ENCODE measurements at places on chromosomes 12 and 14. TPM values are rescaled to one million over a fixed set of nuclear protein-coding genes. Genes with fewer than 3 reads are reported as not detected.

The P3H3 gene
- 5.2 TPM for total RNA-seq

DNA sequence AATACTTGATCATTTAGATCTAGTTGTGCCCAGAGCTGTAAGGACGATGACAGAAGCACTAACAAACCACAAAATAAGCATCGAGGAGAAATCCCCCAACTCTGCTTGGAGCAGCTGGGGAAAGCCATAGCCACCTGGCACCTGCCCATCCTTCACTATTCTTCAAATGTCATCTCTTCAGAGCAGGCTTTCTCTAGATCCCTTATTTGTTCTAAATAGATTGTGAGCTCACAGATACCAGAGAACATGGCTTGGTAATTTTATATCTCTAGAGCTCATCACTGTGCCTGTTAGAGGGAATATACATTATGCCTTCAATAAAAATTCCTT is 50.9 kb downstream of the GRIP1 start:
- DNase-seq = no peak

GRCh38 chr12:118035190-118036041 is 18.9 kb downstream of the RFC5 start:
- no peak for DNase-seq

DNA sequence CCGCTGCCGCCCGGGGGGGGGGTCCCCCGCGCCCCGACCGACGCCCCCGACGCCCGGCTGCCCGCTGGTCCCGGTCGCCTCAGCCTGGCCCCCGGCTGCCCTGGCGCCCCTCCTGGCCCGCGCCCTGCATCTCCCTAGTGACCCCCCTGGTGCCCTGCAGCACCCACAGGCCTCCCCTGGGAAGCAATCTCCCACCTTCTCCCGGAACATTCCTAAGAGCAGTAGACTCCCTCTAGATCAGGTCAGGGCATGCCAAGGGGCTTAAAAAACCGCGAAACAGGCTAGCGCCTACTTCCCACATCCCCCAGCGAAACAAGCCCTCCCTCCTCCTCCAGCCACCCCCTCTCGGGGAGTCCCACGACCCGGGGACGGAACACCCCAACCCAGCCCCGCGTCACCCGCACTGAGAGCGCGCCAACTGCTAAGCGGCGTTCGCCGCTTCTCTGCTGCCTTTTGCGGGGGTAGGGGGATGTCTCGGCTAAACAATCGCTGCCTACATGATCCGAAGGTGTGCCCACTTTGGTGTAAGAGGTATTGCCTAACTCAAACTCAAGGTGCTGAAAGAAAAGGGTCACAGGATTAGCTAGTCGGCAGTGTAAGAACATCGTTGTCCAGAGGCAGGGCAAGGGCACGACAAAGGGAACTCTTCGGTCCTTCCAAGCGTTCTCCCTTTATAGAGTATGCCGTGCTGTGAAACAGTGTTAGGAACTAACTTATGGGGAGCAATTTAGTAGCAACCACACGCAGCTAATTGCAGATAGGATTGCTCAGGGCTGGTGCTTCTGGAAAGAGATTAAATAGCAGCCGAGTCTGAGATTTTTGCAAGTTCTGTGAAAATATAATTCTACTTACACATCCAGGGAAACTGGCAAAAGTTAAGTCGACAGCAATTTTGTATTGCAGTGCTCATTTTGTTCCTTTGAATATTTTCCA is 619 bp upstream of the NTN4 start:
- DNase-seq = peak; percentile 61

GRCh38 chr12:53676656-53677015 is 753 bp upstream of the ATP5MC2 start:
- DNase-seq = peak; percentile 63

DNA sequence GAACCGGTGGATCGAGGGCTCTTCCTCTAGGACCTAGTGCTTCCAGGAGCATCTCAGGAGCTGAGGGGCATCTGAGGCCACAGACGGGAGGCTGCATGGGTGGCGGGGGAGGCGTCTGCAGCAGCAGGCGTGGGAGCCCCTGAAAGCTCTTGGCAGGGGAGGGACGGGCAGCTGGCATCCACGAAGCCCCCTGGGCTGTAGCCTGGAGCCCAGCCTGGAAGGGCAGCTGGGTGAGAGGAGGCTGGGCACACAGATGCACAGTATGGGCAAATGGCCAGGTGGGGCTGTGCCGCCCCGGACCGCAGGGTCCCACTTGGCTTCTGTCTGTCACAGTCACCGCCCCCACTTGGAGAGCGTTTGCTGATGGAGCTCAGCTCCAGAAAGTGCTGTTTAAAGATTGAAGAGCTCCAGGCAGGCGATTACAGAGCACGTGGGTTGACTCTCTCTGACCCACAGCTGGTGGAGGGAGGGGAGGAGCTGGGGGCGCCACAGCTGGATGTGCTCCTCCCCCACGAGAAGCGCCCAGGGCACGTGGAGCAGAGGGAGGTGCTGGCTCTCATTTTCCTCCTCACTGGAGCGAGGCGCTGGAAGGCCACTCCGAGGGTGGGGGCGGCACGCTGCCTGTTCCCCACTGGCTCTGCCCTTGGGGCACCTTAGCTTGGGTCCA is 155.0 kb upstream of the C14orf180 start:
- no peak for DNase-seq

DNA sequence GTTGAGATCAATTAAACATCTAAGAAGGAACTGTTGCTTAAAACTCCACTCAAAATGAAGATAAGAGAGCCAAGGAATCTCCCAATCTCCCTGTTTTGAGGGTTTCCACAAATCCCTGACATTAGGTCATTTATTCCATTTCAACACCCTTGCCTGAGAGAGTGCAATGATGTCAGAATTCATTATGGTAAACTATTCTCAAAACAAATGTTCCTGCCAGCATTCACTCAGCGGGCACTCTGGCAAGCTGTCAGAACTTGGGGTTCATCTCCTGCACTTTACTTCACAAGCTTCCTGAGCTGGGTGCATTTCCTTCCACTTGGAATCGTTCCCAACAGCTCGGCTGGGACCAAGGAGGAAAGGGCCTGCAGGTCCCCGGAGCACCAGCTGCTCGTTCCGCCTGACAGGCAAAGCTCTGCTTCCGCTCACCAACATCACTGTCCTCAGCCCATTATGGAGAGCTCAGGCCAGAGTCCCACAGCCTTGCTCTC is 117.8 kb downstream of the TTC7B start:
- no peak for DNase-seq

DNA sequence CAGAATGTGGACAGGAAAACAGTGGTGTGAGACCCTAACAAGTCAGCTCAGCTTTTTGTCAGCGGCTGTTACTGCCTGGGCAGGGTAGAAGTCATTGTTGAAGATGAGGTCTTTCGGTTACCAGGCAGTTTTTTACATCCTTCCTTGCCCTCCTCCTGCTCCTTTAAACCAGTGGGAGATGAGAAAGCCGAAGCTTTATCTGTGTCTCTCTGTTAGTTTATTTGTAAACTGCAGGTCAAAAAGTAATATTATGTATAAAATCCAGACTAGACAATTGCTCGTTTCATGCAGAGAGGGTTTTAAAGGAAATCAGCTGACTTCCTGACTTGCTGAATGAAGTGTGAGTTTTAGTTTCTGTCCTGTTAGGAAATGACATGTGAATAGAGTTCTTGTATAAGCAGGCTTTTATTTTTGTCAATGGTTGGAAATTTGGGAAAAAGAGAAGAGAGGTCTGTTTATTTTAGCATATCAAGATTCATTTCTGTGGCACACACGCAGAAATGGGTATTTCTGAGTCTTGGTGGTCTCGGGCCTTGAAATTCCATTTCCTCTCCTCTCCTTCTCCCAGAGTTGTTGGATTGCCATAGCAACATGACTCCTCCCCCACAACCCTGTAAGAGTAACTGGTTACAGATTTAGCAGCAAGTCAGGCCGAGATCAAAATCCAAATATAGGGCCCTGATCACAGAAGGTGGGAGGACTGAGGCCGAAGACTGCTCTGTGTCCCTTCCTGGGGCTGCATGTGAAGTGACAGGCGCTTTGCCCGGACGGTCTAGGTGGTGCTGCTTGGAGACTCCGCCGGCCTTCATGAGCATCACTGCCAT is 60.8 kb downstream of the SAMD4A start:
- DNase-seq = peak; percentile 45

GRCh38 chr12:132554845-132555630 is 55.3 kb downstream of the LRCOL1 start:
- DNase-seq = no peak

DNA sequence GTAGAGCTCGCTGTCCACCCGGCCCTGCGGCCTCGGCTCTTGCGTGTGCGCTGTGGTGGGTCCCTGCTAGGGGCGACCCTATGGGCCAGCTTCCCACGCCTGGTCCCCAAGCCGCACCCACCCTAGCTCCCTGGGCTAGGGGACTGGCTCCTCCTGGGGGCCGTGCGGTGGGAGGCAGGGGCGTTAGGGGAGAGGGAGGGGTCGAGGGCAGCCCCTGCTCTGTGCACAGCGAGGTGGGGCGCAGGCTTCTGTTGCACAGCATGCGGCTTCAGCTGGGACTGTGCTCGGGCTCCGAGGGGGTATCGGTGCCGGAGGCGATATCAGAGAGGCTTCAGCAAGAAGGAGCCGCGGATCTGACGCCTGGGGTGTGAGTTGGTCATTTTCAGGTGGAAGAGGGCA is 86.1 kb downstream of the ALG10 start:
- DNase-seq = no peak

- no peak for DNase-seq
Measured at GRCh38 chr12:64660237-64661018, 50.1 kb downstream of the RASSF3 start.

DNA sequence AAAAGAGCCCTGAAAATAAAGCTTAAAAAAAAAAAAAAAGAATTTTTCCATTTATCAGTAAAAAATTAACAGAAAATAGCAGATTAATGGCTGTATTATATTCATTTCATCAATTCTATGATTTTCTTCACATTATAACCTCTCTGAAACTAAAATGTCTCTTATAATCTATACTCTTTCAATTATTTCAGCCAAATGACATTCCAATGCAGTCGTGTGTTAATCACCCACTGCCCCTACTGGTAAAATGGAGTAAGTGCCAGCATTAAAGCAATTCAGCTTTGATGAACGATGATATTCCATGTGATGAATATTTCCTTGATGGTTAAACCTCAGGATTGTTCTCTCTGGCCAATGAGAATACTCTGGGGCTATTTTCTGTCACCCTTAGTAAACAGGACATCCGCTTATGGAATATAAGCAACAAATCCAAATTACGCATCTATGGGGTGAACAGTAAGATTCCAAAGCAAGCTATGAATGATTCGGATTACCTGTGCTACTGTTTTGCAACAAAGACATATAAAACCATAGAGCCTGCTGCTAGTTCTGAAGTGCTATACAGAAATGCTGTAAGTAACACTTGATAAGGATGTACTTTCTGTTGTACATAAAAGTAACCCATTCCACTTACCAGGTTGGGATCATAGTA is 20.3 kb upstream of the SYCP3 start:
- no peak for DNase-seq

DNA sequence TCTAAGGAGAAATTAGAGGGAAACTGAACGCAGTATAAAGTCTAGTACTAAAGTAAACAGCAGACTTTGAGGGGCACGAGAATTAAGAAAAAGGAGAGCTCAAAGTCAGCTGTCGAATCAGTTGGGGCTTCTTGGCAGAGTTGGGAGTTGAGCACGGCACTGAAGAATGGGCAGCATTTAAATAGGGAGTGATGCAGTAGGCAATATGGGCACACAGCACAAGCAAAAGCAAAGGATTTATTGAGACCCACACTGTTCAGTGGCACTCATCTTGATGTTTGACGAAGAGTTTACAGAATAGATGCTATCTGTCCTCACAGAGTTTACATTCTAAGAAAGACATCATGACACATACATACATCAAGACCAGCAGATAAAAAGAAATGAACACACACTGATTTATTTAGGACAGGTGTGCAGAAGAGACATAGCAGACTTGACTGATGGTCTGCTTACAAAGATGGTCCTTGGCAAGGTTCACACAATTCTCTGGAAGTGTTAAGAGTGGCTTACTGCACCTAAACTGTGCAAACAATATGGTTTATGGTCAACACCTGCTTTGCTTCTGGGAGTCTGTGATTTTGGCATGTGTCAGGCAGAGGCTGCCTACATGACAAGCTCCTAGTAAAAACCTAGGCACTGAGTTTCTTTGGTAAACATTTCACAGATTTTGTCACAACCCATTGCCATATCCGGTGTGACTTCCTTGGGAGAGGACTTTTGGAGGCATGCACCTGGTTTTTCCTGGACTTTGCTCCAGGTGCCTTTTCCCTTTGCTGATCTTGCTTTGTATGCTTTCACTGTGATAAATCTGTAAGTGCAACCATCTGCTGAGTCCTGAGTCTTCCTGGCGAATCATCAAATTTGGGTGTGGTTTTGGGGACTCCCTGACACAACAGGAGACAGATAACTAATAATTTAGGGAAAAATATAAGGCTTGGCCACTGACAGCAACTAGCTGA is 26.3 kb downstream of the ALKBH1 start:
- peak; percentile 37 for DNase-seq

The RBP5 gene
- total RNA-seq = 2.2 TPM

GRCh38 chr12:109250523-109250922 is 58.6 kb downstream of the FOXN4 start:
- DNase-seq = no peak

DNA sequence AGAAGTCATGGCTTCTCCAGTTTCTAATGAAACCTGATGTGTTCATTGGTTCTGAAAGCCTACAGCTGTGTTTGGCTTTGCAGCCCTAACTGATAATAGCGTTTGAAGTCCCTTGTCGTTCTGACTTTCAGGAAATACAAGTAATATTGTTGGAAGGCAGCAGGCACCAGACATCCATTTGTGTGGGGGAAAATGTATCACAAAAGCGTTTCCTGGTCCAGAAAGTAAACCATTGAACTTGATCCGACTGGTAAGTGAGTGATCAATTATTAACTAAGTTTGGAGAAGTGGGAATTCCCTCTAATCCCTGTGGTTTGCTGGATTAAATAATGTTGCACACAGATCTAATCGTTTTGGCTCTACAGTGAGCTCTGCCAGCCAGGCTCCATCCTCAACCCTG is 77.3 kb upstream of the LTA4H start:
- no peak for DNase-seq

The TARBP2 gene
- total RNA-seq = 26.8 TPM

The SPATA7 gene
- total RNA-seq = 15.9 TPM

DNA sequence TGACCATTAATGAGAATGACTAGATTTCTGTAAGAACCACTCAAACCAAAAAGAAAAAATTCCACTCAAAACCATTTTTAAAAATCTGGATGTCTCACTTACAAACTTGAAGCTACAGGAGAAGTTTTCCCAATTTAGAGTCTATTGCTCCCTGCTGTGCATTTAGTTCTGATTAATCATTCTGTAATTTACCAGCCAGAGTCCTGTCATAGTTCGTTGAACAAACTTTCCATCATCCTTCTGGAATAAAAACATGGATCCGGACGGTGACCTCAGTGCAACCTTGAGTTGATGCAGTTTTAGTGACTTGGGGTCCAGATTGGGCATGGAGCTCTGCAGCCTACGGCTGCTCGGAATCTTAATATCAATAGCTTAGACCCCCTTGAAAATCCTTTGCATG is 73.4 kb downstream of the PRMT8 start:
- DNase-seq = no peak

The PTGER2 gene
- total RNA-seq = 4.1 TPM

The TAS2R46 gene
- total RNA-seq = 0.98 TPM

Measured in mucosa of descending colon (tissue), 3 donors.